AG20443 (cell line): ENCODE measurements at places on chromosomes 2 and 18.
A peak's percentile ranks its signal among the peaks of the same experiment; 100 is the strongest.

GRCh38 chr18:7358989-7359726 lies 128.3 kb downstream of the LRRC30 start:
- DNase-seq, result no peak

DNA sequence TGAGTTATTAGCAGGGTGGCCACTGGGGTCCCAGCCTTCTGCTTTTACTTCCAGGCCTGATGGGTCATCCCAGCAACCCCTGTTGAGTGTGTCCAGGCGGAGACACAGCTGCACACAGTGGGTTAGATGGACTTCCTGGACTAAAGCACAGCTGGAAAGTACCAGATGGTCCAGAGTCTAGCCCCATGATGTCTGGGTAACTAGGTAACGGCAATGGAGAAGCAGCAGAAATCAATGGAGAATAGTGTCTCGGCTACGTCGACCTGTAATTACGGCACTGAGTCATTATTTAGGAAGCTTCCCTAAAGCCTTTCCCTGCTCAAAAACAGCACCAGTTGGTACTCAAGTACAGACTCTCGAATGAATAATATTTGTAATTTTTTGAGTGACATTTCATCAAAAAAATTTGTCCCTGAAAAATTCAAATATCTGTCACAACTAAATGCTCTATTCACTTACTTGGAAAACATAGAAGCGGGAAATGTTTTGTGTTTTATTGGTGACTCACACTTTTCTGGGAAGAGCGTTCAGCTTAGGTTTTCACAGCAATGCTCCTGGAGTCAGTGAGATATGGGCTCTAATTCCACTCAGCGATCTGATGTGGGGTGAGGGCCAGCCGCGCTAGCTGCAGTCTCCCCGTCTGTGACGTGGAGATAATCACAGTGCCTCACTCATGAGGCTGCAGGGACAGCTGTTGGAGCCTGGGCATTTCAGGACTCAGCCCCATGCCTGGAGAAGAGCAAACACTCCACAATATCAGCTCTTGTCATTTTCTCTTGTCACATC lies 16.2 kb upstream of the ARL4C start:
- DNase-seq, result no peak

DNA sequence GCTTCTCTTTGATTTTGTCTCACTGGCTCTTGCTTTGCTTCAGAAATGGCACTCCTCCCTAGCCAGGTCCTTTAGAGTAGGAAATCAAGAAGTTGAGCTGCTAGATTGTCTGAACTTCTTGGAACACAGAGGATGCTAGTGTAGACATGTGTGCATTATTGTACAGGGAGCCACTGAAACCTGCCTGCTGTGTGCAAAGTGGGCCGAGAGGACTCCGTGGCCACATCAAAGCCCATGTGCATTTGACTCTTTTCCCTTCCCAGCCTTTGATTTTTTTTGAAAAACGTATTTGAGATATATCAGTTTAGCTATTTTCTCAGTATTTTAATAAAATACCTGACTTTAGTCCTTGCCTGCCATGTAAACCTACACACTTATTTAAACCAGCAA lies 83.1 kb downstream of the TMEM247 start:
- DNase-seq, result no peak

GRCh38 chr2:28406276-28407096 lies 13.8 kb downstream of the FOSL2 start:
- DNase-seq, result peak; percentile 44

GRCh38 chr2:219733746-219734145 lies 106.3 kb downstream of the SLC4A3 start:
- no peak for DNase-seq

DNA sequence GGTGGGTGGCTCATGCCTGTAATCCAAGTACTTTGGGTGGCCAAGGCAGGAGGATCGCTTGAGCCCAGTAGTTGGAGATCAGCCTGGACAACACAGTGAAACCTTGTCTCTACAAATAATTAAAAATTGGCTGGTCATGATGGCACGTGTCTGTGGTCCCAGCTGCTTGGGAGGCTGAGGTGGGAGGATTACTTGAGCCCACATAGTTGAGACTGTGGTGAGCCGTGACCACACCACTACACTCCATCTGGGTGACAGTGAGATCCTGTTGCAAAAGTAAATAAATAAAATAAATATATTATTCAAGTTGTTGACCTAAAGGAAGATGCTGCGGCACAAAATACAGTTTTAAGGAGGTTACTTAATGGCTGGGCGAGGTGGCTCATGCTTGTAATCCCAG lies 72.7 kb downstream of the LAMA3 start:
- DNase-seq, result no peak

GRCh38 chr2:196520605-196521004 lies 118.9 kb upstream of the CCDC150 start:
- no peak for DNase-seq

DNA sequence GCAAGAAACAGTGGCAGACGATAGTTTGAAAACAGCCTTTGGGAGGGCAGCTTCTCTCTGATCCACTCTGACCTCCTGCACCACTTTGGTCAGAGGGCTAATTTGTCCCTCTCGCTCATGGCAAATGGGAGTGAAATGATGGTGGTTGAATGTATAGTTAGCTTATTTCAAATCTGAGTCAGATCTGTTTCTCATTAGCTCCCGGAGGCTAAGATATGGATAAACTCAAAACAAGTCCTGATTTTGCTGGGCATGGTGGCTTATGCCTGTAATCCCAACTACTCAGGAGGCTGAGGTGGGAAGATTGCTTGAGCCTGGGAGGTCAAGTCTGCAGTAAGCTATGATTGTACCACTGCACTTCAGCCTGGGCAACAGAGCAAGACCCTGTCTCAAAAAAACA lies 145.0 kb downstream of the ALK start:
- no peak for DNase-seq

- peak; percentile 42 for DNase-seq
These were observed 38.2 kb upstream of the PPM1B start for GRCh38 chr2:44130441-44130840.

GRCh38 chr18:36374262-36374661 lies 76.7 kb downstream of the FHOD3 start:
- no peak for DNase-seq

DNA sequence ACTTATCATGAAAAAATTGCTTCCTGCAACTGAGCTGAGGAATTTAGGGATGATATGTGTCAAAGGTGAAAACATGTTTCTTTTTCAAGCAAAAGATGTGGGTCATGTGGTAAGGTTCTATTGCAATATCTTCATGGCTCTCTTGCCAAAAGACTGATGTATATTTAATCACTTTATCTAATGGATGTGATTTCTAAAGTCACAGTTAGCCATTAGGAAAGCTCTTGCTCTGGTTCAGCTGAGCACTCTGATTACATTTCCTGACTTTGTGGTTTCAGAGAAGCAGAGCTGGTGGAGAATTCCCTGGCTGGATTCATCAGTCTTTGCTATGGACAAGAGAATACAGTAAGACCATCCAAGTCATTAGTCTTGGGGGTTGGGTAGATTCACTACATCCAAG lies 24.4 kb downstream of the SCN9A start:
- peak; percentile 14 for DNase-seq

- DNase-seq, result no peak
These were observed 105.3 kb upstream of the TTN start for GRCh38 chr2:178912416-178913048.

GRCh38 chr2:52128081-52128480 lies 1096.1 kb upstream of the NRXN1 start:
- DNase-seq, result no peak

GRCh38 chr2:14387332-14387731 lies 245.2 kb upstream of the LRATD1 start:
- no peak for DNase-seq

DNA sequence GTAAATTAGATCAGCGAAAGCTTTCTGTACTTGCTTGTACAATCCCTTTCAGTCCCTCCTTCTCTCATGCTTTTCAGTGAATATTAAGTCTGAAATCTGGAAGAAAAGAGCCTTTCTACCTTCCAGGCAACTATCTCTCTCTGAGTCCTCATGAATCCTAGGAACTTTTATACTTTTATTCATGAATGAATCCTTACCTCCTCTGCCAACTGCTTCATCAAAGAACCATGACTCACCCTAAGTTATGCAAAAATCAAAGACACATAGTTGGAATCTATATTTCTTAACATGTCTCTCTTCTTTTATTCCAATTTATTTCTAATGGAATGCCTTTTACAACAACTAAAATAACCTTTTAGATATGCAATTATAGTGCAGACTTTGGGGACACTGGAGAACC lies 394.2 kb downstream of the CLIP4 start:
- DNase-seq, result no peak

- DNase-seq, result no peak
These were observed 14.8 kb upstream of the IL18R1 start for GRCh38 chr2:102340778-102341177.

DNA sequence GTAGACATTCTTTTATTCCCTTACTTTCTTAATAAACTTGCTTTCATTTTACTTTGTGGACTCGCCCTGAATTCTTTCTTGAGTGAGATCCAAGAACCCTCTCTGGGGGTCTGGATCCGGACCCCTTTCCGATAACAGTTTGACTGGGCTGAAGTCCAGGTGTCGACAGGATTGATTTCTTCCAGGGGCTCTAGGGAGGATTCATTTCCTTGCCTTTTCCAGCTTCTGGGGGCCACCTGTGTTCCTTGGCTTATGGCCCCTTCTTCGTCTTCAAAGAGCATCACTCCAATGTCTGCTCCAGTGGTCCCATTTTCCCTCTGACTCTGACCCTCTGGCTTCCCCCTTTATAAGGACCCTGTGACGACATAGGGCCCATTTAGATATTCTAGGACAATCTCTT lies 67.5 kb downstream of the COPS8 start:
- DNase-seq, result no peak

DNA sequence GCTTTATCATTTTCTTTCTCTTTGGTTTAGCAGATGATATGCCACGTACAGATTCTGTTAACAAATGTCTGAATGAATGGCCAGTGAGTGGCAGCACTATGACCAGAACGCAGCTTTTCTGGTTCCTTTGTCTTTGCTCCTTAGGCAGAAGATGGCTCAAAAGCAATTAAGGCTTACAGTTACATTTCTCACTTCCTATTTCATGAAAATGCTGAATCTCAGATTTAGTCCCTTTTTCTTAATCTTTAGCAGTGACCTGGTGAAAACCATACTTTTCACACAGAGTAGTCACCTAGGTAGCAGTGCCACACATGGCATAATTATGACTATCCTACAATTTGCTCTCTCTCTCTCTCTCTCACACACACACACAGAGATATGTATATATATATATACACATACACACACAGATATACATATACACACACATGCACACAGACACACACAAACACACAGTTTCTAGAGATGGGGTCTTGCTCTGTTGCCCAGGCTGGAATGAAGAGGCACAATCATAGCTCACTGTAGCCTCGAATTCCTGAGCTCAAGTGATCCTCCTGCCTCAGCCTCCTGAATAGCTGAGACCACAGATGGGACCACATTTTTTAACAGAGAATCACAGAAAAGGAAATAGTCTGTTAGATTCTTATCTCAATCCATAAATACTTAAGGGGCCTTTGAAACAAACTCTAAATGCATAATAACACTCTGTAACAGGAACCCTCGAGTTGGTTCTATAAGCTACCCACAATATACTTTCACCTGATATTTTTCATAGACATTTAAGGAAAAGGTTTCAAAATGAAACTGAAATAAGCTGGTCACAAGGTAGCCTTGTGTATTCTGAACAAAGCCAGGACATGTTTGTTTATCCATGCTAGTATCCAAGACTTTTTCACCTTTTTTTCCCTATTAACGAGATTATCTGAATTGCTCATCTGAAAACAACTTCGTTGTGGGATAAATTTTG lies 11.6 kb downstream of the PDE6D start:
- DNase-seq, result no peak

DNA sequence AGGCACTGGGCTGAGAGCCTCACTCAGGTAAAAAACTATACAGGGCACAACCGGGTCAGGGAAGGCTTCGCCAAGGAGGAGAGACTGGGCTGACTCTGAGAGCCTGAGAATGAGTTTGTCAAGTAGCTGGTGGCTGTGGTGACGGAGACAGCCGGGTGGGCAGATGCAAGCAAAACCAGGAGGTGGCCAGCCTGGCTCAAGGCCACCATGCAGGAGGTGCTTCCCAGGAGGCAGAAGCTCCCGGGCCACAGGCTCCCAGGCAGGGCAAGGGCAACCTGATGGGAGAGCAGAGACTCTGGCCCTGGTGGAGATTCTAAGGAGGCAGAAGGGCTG lies 2.9 kb upstream of the INHBB start:
- DNase-seq, result no peak

DNA sequence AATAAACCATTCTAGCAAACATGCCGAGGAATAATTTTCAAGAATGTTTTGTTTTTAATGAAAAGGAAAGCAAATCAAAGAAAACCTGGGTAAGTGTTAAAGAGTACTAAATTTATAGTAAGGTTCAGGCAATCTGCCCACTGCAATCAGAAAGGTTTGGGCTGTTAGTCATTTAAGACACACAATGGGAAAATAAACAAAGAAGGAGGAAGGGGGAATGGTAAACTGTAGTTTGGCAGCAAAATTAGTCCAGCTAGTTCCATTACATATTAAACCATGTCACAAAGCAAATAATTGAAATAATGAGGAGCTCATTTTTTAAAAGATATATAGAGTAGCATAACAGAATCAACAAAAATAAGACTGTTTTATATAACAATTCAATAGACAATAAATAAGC lies 87.5 kb upstream of the COPS8 start:
- DNase-seq, result peak; percentile 22

- no peak for DNase-seq
These were observed 14.5 kb downstream of the ARHGAP28 start for GRCh38 chr18:6743999-6744398.

DNA sequence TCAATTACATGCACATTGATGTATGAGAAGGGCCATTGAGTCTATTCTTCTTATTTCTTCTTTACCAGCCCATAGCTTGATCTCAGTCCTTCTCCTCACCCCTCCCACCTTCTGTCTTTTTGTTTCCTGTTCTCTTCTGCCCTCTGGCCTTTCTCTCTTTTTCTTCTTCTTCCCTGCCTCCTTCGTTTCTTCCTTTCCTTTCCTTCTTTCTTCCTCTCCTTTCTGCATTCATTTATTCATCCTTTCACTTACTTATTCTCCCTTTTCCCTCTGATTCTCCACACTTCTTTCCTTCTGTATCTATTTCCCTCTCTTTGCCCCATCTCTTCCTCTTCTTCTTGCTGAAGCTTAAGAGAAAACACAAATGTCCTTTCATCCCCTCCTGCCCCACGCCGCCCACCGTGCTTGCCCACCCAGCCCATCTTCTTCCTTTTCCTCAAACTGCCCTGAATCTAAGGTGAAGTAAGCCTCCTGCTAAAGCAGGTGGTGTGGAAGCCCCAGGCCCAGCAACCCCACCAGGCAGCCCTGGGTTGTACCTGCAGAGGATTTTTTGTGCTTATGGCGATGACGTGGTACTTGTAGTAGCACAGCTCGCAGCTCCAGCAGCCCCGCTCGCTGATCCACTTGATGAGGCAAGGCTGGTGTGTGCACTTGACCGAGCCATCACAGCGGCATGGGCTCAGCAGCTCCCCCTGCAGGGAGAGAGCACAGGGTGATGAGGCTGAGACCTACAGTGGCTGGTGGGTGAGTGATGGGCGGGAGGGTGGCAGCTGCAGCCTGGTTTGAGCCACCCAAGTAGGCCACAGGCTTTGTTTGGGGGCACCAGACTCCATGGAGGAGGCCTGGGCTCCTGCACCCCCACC lies 89.0 kb downstream of the MARCHF4 start:
- no peak for DNase-seq

GRCh38 chr2:96540136-96540535 lies 3.6 kb downstream of the ARID5A start:
- peak; percentile 60 for DNase-seq
